ENCODE measurements at places on chromosomes 3 and 15.

GRCh38 chr3:4233488-4233887 is 69.7 kb upstream of the SETMAR start:
- no peak for DNase-seq

DNA sequence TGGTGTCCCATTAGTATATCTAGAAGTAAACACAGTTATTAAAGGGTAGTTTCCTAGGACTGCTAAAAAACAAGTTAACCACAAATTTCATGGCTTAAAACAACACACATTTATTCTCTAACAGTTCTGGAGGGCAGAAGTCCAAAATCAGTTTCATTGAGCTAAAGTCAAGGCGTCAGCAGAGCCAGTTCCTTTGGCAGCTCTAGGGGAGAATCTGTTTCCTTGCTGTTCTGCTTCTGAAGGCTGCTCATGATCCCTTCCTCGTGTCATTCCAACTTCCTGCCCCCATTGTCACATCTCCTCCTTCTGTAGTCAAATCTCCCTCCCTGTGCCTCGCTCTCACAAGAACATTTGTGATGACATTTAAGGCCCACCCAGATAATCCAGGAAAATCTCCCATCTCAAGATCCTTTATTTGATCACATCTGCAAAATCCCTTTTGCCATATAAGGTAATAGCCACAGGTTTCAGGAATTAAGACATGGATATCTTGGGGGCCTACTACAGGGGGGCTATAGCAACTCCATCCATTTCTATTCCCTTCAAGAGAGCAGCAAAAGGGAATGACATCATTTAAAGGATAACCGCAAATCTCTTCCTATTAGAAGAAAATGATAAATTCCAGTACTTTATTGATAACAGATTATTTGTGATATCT is 50.1 kb downstream of the GPR176 start:
- DNase-seq: peak; percentile 28

DNA sequence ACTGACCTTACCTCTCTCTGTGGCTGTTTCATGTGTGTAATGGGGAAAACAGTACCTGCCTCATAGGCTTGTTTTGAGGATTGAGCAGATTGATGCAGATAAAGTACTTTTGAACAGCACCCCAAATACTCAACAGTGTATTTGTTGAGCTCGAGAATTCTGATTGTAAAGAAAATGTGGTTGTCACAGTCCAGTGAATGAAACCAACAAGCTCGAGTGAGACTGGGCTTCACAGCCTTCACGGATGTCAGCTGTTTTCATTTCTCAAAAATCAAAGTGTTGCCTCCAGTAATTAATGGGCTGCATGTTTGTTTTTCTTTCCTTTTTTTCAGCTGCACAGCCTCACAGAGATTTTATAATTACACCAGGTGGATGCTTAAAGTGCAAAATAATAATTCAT is 43.7 kb downstream of the PARP15 start:
- no peak for DNase-seq

DNA sequence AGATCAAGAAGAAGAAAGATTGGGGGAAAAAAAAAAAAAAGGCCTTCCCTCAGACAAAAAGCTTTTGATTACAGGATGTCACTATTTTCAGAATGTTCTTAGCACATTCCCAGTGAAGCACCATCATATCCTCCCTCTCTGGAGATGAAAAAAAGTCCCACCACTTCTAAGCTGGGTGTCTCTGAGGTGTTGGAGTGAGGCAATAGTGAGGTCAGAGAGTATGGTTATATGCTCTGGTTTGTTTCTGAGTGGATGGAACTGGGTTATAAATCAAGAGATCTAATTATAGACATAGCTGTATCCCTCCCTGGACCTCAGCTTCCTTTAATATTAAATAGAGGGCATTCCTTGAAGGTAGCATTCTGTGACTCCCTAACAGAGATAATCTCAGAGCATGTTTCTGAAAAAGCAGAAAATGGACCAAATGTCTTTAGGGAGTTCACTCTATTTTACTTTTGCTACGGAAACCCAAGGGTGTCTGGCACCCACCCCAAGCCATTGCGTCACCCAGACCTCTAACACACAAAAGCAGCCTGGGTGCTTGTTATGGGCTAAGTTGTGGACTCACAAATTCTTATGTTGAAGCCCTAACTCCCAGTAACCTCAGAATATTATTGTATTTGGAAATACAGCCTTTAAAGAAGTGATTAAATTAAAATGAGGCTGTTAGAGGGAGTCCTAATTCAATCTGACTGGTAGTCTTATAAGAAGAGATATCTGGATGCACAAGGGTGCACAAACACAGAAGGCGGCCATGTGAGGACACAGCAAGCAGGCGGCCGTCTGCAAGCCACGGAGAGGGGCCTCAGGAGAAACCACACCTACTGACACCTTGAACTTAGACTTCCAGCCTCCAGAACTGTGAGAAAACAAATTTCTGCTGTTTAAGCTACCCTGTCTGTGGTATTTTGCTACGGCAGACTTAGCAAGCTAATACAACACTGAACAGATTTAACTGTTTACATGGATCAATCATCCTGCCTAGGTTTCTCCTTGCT is 81.5 kb downstream of the MB21D2 start:
- no peak for DNase-seq

DNA sequence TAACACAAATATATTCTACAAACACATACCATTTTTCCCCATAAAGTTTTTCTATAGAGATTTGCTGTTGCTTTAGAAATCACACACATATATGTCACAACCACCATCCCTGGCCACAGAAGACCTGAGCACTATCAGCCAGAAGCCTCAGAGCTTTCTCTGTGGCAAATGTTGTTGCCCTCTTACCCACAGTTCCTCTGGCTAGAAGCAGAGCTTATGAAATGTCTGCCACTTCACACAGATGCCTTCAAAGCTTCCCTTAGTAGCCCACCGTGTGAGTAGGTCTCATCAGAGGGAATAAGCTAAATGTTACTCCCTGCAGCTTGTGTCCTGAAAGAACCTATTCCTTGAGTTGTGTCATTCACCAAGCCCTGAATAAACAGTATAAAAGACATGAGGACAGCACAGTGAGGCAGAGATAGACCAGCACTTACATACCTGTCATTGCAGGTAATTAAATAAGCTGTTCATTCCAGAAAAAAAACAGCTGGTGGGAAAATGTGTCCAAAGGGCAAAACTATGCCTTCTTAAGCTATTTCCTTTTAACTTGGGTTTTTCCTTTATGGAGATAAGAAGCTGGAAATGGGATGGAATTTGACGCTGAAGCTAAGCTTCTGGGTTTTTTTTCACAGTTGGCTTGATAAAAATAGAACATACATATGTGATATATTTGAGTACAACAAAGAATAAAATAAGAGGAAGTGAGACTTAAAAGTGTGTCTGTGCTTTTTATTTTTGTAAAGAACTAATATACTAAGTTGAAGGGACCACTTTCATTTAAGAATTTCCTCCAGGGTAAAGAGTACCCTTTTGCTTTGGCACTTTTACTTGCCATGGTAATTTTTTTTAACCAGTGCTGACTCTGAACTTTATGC is 391.4 kb downstream of the KCNH8 start:
- DNase-seq: no peak

GRCh38 chr3:63497641-63498040 is 154.8 kb upstream of the SNTN start:
- DNase-seq: no peak

DNA sequence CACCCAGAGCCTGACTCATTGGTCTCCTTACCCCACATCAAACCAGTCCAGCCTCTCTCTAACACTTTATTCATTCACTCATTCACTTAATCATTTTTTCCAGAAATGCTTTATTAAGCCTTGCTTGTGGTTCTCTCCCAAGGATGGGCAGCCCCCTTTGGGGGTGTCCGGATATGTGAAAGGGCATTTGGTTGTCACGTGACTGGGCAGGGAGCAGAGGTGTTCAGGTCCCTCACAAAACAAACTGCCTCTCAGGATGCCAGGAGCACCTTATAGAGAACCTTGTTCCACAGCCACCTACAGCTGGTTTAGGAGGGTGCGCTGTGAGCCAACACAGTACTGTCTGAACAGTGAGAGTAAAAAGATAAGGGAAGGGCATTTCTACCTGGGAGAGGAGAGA is 25.8 kb upstream of the PTPN23 start:
- DNase-seq: no peak

- no peak for DNase-seq
These were observed 339.9 kb upstream of the RGMA start for GRCh38 chr15:93428807-93429351.

DNA sequence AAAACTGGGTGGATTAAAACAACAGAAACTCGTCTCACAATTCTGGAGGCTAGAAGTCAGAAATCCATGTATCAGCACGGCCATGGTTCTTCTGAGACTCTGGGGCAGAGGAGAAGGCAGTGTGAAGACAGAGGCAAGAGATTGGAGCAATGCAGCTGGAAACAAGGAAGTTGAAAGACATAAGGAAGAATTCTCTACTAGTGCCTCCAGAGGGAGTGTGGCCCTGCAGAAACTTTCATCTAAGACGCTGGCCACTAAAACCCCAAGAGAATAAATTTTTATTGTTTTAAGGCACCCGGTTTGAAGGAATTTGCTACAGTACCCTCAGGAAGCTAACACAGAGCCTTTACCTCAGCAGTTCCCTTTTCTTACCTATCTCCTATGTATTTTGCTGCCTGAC is 1012.2 kb upstream of the CADM2 start:
- DNase-seq: no peak

DNA sequence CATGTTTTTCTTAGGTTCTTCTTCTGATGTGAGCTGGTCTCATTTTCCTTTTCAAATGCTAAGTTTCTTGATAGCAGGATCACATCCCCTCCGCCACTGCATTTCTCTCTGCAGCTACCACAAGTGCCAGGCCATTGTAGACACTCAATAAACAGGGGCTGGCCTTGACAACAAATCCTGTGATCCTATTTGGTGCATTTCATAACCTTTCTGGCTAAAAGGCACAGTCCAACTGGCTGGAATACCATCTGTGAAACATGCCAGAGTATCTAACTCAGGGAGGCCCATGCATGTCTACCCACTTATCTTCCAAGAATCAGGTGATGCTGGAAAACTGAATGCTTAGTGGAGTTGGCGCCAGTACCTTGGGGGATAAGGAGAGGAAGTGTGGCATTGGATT is 85.2 kb upstream of the NR2F2 start:
- DNase-seq: no peak

DNA sequence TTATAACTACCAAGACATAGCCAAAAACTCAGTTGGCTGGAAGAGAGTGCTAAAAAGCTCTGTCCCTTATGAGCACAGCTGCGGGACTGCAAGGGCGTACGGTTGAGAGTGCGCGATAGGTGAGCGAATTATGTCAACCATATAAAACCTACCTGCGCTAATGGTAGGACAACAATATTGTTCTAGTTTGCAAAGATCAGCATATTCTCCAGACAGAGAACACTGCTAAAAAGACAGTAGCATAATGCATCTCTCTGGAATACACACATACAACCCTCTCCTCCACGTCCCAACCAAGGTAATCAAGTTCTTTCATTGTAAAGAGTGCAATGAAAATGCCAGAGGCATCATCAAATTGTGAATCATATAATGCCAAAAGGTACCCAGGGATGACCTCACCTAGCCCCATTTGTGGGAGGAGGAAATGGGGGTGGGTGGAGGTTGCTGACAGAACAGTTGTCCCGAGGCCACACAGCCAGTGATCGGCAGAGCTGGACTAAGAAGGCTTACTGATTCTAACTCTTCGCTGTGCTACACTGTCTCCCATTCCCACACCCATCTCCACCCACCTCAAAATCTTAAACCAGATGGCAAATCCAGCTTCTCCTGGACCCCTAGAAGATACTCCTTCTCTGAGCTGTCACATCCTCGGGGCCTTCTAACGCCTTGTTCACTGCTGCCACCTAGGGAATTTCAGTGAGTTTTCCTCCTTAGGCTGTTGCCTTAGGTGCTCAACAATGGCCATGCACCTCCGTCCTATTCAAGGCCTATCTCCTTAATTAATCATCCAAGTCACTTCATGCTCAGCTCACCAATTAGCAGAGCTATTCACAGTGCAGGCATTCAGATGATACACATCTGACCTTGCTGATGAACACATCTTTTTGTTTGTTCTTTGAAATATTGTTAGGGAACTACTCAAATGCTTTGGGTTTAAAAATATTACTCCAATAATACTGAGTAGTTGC is 60.7 kb downstream of the RPL22L1 start:
- peak; percentile 67 for DNase-seq

DNA sequence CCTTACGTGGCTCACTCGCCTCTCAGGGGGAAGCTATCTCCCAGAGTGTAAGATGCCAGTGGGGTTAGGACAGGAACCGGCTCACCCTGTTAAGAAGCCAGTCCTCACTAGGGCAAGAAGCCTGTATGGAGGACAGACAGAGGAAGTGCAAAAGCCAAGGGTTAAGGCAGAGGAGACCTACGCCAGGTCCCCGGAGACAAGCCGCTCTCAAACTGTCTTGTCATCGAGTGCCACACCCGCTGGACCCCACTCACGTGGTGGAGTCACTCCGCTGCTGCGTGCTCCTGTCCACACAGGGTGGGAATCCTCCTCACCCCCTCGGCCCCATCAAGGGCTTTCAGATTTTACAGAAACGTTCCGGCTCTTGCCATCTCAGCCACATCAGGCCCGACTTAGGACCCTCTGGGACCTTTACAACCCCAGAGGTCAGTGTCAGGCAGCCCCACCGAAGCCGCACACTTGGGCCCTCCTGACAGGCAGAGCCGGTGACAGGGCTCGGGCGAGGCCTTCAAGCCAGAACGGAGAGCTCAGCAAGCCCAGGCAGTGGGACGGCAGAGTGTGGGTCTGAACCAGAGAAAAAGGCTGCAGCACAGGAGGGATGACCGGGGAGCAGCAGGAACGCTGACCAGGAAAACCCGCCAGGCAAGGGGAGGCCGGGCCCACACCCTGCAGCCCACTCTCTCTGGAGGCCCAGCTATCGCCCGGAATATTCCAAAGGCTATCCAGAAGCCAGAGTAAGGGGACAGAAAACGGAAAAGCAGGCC is 61.7 kb downstream of the XXYLT1 start:
- DNase-seq: peak; percentile 16

GRCh38 chr3:9102240-9102981 is 139.1 kb upstream of the RAD18 start:
- peak; percentile 95 for DNase-seq

- no peak for DNase-seq
These were observed 9.6 kb upstream of the LRRFIP2 start for GRCh38 chr3:37183976-37184375.

DNA sequence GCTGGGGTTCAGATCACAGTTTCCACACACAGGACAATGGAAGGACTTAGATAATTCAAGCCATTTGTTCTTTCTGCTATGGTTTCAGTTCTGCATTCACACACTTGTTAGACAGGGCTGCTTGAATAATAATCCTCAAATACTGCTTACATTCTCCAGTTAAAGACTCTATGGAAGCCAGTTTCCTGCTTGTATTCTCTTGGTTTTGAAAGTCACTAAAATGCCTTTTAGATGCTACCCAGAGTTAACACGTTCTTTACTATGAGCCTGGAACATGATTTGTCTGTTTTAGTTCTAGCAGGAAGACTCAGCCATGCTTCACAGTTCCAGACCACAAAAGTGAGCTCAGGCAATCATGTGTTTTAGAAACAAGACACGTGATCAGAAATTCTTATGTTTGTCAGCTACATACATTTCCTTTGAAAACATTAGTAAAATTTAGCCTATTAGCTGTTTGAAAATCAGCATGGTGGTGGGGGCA is 152.4 kb downstream of the LEKR1 start:
- peak; percentile 48 for DNase-seq

GRCh38 chr3:30501526-30501925 is 104.9 kb upstream of the TGFBR2 start:
- DNase-seq: no peak

GRCh38 chr3:158109804-158110657 is at the start of gene RSRC1:
RSRC1 (plus strand) TSS chr3:158110089; CDS start chr3:158122105, 12,016 bp downstream.
- peak; percentile 96 for DNase-seq

- peak; percentile 42 for DNase-seq
These were observed 320.3 kb upstream of the TGFBR2 start for GRCh38 chr3:30286007-30286669.

GRCh38 chr3:152196782-152197181 is 71.9 kb upstream of the MBNL1 start:
- no peak for DNase-seq
